Foreskin keratinocyte (primary cell): ENCODE measurements at places on chromosomes 1 and 21.

- peak; percentile 79 for DNase-seq
These were observed 265.9 kb upstream of the C1orf105 start for GRCh38 chr1:172154551-172154950.

DNA sequence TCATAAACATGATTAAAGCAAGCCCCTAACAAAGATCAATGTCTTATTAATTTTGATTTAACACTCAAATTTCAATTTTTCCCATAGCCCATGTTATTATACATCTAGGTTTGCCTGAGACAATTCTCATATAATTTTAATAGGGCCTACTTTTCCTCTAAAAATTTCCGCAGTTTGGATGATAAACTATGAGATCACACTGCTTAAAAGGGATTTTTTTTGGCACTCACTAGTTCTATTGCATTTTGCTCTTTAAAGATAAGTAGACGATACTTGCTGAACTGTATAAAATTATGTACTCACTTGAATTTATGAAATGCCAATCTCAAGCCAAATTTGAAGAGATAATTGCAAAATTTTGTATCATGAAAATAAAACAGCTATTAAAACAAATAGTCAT, 480.4 kb upstream of the ZRANB2 start:
- DNase-seq: no peak

DNA sequence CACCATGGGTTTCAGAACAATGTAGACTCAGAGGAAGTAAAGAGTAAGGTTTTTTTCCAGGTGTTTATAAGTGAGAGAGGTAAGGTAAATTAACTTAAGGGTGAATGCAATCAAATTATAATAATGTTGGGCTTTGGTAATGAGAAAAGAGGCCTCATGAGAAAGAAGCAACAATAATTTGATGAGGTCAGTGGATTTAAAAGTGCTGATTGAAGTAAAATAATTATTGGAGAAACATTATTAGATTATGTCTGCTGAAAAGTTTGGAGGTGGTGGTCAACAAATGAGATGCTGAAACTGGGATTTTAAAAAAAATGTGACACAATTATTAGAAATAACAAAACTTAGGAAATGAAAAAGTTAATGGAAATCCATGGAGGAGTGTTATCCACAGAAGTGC, 187.4 kb upstream of the BRINP3 start:
- DNase-seq: no peak

- DNase-seq: peak; percentile 86
These were observed 37.7 kb upstream of the MAP10 start for GRCh38 chr1:232767305-232768074.

GRCh38 chr1:218304281-218305039, 19.4 kb downstream of the RRP15 start:
- DNase-seq: no peak

GRCh38 chr21:45282283-45283034, 5.2 kb downstream of the POFUT2 start:
- no peak for DNase-seq

DNA sequence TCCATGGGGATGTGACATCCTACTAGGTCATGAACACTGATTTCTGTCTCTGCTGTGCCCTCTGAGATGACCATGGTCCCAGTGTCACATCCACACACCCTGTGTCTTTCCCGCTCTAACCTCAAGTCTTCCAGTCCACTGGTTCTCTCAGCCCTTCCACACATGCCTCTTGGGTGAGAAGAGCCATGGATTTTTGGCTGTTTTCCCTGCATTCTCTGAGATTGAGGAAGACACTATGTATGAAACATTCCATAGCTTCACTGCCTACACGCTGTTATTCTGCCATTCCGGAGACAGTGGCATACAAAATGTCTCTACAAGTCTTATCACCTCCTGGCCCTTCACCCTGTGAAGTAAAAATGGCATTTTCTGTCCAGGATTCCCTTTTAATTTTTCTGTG, 247.3 kb downstream of the BACH1 start:
- no peak for DNase-seq

GRCh38 chr1:212591922-212592321, 16.6 kb upstream of the ATF3 start:
- DNase-seq: no peak

- DNase-seq: peak; percentile 50
These were observed at the start of gene SFT2D2 for GRCh38 chr1:168225476-168226190. Gene SFT2D2, plus strand, starts transcription at chr1:168226004. Its CDS starts 76 bp downstream, at chr1:168226080.

DNA sequence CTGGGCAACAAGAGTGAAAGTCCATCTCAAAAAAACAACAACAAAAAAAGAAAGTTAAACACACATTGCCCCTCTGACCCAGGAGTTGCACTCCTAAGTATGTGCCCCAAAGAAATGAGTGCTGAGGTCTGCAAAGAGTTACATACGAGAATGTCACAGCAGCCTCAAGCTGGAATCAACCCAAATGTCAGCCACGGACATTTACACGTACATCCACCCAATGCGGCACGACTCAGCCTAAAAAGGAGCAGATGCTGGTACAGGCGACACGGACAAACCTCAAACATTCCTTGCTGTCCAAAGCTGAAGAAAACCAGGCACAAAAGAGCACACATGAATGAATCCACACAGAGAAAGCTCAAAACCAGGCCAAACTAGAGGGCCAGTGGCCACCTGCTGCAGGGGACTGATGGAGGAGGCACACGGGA, 46.8 kb upstream of the ECE1 start:
- no peak for DNase-seq

GRCh38 chr1:92446546-92446945, 40.2 kb downstream of the GFI1 start:
- peak; percentile 70 for DNase-seq

- DNase-seq: no peak
These were observed 25.6 kb downstream of the PRSS38 start for GRCh38 chr1:227841096-227841495.

DNA sequence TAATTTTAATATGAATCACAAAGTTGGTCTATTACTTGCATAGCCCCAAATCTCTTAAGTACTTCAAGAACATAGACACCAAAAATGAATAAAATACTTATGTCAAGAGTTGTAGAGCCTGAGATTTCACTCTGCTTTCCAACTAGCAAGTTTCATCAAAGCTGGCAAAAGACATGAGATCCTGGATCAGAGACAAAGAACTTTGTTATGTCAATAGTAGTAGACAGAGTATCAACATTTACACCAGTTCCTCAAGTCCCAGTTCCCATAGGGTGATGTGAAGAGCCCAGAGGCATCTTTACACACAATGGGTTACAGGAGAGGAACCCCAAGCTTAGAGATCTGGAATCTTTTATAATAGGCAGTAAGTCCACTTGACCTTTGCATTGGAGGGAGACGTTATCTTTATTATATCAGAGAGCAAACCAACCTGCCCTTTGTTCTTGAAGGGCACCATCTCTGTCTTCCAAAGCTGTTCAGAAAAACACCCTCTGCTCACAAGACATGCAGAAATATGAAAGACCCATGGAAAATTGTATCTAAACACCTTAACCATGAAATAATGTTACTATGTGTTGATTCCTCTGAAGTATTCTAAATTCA, 174.4 kb upstream of the GALNT2 start:
- DNase-seq: no peak

DNA sequence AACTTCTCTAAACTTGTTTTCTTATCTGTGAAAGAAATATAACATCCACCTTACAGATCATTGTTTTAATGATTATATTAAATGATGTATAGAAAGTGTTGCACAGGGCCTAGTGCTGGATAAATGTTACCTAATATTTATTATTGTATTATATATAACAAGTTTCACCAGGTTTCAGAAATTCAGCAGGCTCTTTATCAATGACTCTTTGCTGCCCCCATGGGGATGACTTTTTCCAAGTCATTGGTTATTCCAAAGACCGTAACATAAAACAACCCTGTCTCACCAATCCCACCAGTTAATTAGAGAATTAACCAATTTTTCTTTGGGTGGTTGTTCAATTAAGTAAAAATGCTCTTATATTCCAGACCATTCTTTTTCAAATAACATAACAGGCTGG, 7.3 kb upstream of the DEDD start:
- DNase-seq: no peak

GRCh38 chr1:173333581-173333980, 126.5 kb upstream of the TNFSF4 start:
- DNase-seq: no peak

DNA sequence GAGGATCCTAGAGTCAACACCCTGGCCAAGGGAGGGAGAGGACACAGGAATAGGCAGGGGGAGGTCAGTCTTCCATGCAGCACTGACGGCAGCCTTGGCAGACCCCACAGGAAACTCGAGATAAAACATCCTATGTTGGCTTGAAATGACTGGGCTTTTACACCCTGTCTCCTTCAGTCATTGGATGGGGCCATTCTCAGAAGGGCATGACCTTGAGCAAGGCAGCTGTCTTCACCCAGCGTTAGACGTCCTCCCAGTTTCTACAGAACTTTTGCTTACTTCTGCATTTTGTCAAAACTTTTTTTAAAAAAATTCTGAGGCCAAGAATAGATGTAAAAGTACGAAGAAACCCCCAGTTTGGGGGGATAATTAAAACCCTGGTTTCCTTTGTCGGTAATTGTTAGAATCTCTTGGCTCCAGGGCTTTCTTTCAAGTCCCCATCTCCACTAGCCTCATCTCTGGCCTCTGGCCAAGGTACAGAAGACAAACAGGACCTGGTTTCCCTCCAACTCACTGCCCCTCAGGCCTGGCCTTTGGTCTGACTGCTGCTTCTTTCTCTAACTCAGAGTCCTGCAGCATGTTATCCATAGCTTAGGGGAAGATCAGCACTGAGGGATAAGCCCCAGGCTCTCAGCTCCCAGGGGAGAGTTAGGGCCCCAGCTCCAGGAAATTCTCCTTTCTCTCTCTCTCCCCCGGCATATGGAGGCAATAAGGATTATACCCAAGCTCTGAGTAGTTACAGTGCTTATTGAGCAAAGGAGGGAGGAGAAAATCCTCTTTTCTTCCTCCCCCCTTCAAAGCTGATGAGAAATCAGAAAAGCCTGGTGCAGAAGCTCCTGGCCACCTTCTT, 51.6 kb upstream of the KCND3 start:
- no peak for DNase-seq

GRCh38 chr1:32400876-32401631, 6.8 kb upstream of the BSDC1 start:
- peak; percentile 67 for DNase-seq

DNA sequence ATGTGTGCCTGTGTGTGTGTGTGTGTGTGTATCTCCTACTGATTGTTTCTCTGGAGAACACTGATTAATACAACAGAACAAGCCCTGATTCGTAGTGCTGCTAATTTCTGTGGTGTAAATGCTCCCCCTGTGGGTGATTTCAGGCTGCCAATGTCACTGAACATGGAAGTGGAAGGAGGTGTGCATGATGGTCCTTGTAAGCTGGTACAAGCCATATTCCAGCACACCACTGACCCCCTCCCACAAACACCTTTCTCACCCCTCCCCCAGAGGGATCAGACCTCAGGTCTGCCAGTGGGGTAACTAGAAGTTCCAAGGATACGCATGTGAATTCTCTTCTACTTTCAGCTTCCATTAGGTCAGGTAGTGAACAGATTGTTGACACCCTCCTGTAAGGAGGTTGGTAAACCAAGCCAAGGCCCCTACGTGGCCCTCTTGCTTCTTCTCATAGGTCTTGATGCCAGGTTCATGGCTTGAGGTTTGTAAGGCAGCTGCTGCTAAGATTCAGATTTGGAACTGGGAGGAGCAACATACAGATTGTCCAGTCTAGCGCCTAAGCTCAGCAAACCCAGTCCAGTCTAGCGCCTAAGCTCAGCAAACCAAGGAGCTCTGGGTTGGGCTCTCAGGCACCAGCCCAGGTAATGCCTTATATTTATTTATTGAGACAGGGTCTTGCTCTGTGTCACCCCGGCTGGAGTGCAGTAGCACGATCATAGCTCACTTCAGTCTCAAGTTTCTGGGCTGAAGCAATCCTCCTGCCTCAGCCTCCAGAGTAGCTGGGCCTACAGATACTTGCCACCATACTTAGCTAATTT, 38.7 kb downstream of the DHCR24 start:
- no peak for DNase-seq

DNA sequence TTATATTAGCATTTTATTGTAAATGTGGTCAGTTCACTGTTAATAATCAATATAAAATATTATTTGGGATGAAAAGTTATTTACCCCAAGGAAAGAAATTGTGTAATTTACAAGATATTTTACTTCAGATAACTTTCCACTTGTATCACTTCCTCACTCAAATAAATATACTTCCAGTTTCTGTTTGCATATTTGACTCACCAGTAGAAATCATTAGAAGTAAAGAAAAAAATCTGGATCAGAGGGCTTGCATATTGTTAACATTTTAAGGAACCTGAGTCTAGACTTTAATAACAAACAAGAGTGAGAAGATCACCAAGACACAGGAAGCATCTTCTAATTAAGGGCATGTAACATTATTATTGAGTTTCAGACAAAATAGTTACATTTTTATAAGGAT, 347 bp upstream of the KRTAP20-4 start:
- DNase-seq: no peak

GRCh38 chr1:42993502-42994136, 35.0 kb upstream of the SLC2A1 start:
- no peak for DNase-seq

GRCh38 chr1:205508227-205508714, 3.8 kb downstream of the CDK18 start:
- DNase-seq: no peak

DNA sequence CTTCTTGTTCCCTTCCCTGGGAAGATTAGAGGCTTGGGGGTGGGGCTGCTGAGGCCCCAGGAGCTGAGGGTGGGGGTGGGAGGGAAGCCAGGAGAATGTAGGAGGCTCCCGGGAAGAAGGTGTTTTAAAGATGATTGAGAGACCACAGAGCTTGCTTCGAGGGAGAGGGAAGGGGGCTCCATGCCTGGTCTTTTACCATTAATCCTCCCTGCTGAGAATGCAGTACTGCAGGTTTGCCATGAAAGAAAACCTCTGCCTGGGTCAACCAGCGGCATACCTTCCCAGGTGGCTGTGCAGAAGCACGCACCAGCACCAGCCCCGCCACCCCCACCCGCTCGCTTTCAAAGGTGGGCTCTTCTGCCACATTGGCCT, 15.4 kb downstream of the ABCA4 start:
- DNase-seq: no peak

DNA sequence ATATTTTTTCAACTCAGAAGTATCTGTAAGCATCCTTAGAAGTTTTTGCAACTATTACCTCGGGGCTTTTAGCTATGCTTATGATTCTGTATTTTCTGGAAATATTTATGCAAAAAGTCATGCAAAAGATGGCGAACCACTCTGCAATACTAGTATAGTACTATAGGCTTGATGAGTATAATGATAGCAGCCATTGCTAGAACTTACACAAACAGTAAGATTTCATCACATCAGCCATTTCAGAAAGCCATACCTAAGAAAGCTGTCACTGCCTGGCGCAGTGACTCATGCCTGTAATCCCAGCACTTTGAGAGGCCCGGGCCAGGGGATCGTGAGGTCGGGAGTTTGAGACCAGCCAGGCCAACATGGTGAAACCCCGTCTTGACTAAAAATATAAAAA, 227.1 kb downstream of the LRRC7 start:
- DNase-seq: no peak

GRCh38 chr1:206725109-206725963, 40.6 kb downstream of the MAPKAPK2 start:
- peak; percentile 29 for DNase-seq

GRCh38 chr1:147890177-147890790, 12.3 kb upstream of the GJA8 start:
- peak; percentile 53 for DNase-seq

GRCh38 chr1:85617633-85618100, 37.1 kb downstream of the CCN1 start:
- DNase-seq: no peak
